Immature natural killer cell (primary cell): ENCODE measurements at places on chromosomes 2 and 18. TPM values are rescaled to one million over a fixed set of nuclear protein-coding genes. Genes with fewer than 3 reads are reported as not detected.

Gene LBX2
- not detected for polyA plus RNA-seq

Gene POMC
- polyA plus RNA-seq, result 15.7 TPM

DNA sequence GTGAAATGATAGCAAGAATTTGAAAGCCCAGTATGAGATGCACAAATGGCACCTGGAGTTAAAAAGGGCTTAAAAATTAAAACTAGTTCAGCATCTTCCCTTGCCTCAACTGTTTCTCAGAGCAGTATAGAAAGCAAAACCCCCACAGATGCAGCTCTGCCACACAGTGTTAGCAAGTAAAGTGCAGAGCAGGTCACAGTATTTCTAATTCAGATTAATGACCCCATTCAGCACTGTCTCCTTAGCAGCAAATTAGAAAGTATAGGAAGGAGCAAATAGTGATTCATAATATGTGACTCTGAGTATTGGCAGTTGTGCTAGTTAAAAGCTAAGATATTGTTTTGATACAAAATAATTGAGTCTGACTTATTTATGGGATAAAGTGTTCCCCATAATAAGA, 73.8 kb upstream of the CCDC85A start:
- no peak for DNase-seq

DNA sequence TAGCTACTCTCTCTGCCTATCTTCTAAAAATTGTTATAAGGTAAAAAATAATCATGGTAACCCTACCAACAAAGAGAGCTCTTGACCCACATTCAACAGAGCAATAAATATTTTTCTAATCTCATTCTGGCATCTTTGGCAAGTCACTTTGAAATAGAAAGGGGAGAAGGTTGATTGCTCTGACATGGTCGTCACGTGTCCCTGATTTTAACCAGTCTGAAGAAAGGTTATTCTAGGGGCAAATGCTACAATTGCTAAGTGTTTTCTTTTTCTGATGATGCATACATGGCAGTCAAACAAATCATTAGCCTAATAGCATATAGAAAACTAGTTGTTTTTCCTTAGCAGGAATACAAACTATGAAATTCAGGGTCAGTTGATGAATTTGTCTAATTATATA, 153.3 kb upstream of the MAP3K20 start:
- no peak for DNase-seq

Gene MROH2A
- not detected for polyA plus RNA-seq

DNA sequence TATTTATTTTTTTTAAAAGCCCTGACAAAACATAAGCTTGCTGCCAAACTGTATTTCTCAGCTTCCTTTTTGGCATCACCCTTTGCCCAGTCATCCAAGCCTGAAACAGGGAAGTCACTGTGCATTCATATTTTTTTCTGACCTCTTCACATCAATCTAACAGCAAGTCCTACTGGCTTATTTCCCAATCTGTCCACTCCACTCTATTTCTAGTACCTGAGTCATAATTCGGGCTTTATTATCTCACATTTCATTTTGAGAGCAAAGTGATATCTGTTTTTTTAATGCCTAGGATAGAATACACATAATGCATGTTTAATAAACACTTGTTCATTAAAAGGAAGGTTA, 5.1 kb downstream of the HNMT start:
- DNase-seq, result no peak

Gene BCL11A
- polyA plus RNA-seq, result 0.29 TPM

- no peak for DNase-seq
Observed at GRCh38 chr18:30406728-30407127, 635.8 kb downstream of the DSC3 start.

GRCh38 chr2:219480004-219480403, 18.7 kb upstream of the GMPPA start:
- no peak for DNase-seq

- DNase-seq, result no peak
Observed at GRCh38 chr2:18381386-18381785, 179.1 kb downstream of the RDH14 start.

DNA sequence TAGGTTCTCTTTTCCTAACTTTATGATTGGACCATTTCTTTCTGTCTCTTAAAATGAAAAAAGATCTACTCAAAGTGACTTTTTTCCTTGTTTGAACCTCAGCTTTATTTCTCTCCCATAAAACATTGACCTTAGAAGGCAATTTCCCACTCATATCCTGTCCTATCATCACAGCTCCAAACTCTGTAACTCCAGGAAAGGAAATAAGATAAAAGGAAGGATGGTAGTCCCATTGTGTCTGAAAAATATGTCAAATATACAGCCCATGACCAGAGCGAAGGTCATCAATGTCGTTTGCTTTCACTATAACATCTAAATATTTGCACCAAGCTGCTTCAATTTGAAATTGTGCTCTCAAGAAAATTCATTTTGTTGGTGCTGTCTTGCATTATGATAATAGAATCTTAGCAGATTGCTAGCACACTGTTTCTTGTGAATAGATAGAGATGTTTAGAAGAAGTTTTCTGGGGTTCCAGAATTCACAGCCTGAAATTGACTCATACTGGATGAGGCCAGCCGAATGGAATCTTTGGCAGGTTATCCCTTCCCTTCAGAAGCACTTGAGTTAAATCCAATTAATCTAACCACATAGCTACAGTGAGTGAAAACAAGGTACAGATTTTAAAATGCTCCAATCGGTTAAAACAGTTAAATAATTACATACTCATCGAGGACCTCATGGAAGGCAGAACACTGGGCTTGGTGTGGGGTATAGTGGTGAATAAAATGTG, 95.1 kb downstream of the CRIM1 start:
- DNase-seq, result no peak

GRCh38 chr2:22879009-22879863, 505.7 kb upstream of the KLHL29 start:
- DNase-seq, result no peak

GRCh38 chr18:3616142-3616541, 166.2 kb downstream of the TGIF1 start:
- no peak for DNase-seq

Gene ELOA2
- polyA plus RNA-seq, result not detected
